Central memory CD4-positive, alpha-beta T cell (primary cell): ENCODE measurements at places on chromosomes 3 and 15.

DNA sequence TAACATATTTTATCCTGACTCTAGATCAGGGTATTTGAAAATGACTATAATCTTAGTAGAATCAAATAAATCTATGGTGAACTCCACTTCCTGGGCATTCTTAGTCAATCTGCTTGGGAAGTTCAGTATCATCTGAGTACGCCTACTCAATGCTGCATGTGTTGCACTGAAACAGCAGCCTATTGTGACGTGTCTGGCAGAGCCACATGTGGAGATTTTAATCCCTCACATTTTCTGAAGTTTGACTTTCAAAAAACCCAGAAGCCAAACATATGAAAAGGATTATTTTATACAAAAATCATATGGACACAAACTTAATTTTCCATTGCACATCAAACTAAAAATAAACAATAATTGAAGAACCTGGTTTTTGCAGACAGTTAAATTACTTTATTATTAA, 798.3 kb downstream of the ROBO1 start:
- no peak for DNase-seq

GRCh38 chr15:63362885-63363284, 18.8 kb downstream of the CA12 start:
- DNase-seq = no peak

- no peak for DNase-seq
These were observed 157.9 kb upstream of the BHLHE40 start for GRCh38 chr3:4821338-4821737.

DNA sequence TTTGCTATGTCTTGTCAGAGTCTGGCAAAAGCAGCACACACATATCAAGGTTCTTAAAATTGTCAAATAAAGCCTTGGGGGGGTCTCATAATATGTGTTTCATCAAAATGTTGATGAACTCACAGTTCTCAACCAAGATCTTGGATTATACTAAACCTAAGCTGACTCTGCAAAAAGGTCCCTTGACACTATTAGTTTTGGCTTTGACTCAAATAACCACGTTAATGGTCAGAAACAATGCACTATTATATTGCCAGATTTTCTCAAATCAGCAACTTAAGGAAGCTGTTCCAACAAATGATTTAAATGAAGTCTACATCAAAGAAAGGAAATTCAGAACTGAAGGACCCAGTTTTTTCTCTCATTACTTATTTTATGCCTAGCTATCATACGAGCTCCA, 1063.9 kb downstream of the ROBO1 start:
- no peak for DNase-seq

- no peak for DNase-seq
These were observed 41.6 kb downstream of the C2CD4A start for GRCh38 chr15:62108411-62108810.

GRCh38 chr3:43696441-43696840, 5.7 kb downstream of the ABHD5 start:
- DNase-seq = no peak

GRCh38 chr15:67109141-67110034, 44.0 kb downstream of the SMAD3 start:
- DNase-seq = no peak

DNA sequence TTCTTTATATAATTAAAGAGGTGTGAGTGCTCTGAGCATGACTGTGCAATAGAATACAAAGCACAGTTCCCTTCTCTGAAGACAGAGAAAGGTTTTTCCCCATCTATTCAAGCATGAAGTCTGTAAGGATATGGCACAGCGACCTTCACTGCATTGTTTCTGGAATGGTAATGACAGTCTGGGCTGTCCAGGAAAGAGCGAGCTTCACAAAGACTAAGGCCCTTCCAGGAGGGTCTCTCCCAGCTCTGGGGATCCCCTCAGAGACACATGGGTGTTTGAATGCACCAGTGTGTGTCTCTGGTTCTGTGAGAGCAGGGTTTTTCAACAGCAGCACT, 179.9 kb upstream of the NR2E3 start:
- DNase-seq = no peak

GRCh38 chr15:68235022-68235421, 5.5 kb upstream of the CLN6 start:
- DNase-seq = no peak

- no peak for DNase-seq
These were observed 99.0 kb downstream of the SCN11A start for GRCh38 chr3:38952721-38953120.

DNA sequence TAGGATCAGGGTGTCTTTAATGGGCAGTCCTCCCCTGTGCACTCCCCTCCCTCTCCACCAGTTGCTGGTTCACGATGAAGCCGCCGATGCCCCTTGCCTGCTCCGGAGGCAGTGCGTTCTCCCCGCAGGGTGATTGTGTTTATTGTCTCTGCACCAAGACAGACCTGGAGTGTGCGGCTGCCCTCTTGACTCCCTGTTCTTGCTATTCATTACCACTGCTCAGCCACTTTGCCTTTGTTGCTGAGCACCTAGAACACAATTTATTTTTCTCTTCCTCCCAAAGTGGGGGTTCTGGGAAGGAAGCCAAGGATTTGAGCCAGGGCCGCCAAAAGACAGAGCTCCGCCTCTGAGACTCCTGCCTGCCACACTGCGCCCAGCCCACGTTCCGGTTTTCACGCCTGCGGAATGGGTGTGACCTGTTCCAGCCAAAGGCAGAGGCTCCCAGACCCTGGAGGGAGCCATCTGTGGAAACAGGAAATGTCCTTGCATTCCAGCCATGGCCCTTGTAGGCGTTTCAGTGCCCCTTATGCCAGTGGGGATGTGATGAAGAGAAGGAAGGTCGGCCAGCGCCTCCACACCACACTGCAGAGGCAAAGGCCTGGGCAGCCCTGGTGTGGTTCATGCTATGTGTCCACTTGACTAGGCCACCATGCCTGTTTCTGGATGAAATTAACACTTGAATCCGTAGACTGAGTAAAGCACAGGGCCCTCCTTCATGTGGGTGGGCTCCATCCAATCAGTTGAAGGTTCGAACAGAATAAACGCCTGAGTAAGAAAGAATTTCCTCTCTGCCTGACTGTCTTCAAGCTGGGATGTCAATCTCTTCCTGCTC, 85.8 kb downstream of the HMG20A start:
- DNase-seq = no peak

DNA sequence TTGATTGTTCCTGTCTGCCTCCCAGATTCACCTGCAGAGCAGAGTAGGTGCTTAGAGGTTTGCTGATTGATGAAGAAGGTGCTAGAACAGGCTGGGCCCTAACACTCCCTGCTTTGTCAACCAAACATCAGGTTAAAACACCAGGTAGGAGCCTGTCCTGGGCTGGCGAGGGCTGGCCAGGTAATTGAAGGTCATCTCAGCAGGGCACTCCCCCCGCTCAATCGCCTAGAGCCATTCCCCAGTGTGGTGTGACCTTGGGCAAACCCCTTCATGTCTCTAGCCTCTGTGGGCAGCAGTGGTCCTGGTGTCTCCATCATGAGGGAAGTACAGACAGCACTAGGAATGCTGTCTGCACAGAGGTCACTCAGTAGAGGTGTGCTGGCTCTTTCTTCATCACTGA, 88.3 kb downstream of the KLF15 start:
- no peak for DNase-seq

DNA sequence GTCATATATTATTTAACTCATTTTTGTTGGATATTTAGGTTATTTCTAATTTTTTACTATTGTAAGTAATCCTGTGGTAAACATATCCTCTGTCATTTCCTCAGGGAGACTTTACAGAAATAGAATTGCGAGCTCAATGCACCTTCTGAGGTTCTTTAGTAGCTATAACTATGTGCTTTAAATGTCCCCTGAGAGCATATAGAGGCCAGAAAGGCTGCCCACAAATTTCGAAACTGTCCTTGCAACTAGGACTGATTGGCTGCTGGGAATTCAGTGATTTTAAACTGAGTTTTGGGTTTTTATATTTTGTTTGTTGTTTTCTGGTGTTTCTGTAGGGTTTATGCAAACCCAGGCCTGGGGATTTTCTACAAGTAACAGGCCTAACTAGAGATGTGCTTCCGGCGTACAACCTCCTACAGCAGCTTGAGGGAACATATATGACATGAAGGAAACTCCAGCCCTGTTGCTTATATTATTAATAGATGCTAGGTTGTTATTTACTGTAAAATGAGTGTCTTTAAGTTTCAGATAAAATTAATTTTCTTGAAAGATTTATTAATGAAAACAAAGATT, 29.1 kb upstream of the P4HTM start:
- DNase-seq = no peak

DNA sequence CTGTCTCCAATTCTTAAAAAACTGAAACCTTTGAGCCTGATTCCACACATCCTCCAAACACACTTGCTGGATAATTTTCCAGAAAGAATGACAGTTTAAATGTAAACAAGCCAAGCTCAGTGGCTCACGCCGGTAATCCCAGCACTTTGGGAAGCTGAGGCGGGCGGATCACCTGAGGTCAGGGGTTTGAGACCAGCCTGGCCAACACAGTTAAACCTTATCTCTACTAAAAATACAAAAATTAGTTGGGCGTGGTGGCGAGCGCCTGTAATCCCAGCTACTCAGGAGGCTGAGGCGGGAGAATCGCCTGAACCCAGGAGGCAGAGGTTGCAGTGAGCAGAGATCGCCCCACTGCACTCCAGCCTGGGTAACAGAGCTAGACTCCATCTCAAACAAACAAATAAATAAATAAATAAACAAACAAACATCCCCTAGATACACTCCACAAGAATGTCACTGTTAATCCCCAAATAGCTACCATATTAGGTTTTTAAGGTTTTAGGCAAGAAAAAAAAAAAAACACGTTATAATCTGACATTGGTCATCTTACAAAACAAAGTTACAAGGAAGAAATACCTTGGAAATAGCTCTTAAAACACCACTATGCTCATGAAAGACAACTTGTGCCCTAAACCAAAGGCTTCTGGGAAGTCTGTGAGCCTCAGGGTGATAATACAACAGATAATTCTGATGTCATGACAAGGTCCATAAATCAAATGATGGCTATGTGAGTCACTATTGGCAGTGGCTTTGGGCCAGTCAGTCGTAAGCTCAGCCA, 13.2 kb downstream of the TNIK start:
- no peak for DNase-seq

DNA sequence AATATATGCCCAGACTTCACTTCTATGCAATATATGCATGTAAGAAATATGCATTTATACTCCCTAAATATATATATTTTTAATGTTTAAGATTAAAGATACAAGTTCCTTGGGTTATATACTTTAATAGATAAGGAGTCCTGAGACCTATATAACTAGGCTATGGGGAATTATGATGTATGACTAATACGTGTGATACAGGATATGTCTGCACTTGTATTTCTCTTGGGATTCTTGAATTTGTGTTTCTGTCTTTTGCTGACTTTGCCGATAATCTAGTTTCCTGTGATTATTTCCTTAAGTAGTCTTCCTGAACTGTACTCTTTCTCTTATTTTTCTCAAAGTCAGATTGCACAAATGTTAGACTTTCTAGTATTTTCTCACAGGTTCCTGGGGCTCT, 109.6 kb downstream of the PIK3CB start:
- DNase-seq = no peak

DNA sequence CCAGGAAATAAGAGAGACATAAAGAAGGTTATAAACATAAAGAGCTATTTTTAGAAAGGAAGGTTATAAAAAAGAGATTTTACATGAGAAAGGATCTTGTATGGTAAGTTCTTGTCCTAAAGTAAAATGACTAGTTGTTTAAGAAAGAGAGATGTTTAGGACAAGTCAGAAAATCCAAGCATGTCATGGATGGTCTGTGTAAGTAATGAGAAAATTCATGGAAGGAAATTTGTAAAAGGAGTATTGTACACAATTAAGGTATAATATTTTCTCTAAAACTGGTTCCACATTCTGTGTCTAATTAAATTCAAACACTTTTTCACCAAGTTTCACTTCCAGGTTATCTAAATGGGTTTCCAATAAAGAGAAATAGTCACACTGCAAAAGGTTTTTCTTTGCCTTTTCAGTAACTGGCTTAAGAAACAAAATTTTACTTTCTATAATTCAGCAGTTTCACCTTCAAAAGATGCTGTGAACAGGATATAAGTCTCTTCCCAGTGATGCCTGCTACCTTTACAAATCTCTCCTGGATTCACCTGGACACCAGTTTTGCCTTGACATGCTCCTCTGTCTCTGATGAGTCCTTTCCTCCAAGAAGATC, 455.7 kb downstream of the ZIC1 start:
- no peak for DNase-seq

DNA sequence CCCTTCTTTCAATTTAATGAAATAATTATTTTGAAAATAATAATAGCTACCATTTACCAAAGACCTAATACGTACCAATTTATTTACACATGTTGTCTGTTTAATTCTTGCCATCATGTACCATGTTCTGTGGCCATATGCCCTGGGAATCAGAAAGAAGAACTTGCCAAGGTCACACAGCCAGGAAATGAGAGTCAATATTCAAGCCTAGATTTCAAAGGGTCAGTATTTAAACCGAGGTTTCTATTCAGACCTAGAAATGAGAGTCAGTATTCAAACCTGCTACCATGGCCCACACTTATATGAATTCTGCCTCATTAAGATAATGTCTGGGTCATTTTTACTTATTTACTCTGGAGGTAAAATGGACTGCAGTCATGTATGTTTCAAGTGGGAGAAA, 103.6 kb upstream of the TBL1XR1 start:
- no peak for DNase-seq

DNA sequence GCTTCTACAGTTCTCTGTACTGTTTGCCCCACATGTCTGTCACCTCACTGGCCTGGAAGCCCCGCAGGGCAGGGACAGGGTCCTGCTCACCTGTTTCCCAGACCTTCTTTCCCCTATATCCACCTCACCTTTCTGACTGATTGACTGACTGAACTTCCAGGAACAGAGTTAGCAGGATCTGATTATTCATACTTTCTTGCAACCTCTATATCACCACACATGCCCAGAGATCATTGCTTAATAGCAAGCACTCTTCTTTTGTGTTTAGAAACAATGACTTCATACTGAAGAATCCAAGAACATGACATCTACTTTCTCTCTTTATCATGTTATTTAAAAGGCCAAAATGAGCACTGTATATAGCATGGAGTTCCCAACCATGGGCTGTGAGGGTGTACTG, 18.0 kb upstream of the CLEC3B start:
- DNase-seq = no peak

DNA sequence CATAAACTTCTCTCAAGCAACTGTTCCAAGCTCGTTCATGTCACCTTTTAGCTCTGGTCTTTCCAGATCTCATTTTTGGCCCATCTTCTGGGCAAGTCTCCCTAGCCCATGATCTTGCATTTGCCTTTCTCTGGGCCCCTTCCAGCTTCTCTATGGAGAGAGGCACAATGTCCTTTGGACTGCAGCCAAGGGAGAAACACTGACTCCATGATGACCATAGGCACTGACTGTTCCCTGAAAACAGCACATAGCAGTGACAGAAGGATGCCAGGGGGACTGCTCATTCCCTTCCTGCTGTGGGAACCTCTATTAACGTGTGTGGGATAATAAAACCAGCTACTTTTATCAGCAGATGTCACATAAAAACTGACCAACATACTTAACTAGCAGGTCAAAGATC, 60.3 kb downstream of the STRIT1 start:
- no peak for DNase-seq
